ENCODE measurements at places on chromosomes 11 and 22.
A peak's percentile ranks its signal among the peaks of the same experiment; 100 is the strongest.

- peak; percentile 47 for DNase-seq
Measured at GRCh38 chr22:21961886-21962654, 9.4 kb upstream of the PPM1F start.

DNA sequence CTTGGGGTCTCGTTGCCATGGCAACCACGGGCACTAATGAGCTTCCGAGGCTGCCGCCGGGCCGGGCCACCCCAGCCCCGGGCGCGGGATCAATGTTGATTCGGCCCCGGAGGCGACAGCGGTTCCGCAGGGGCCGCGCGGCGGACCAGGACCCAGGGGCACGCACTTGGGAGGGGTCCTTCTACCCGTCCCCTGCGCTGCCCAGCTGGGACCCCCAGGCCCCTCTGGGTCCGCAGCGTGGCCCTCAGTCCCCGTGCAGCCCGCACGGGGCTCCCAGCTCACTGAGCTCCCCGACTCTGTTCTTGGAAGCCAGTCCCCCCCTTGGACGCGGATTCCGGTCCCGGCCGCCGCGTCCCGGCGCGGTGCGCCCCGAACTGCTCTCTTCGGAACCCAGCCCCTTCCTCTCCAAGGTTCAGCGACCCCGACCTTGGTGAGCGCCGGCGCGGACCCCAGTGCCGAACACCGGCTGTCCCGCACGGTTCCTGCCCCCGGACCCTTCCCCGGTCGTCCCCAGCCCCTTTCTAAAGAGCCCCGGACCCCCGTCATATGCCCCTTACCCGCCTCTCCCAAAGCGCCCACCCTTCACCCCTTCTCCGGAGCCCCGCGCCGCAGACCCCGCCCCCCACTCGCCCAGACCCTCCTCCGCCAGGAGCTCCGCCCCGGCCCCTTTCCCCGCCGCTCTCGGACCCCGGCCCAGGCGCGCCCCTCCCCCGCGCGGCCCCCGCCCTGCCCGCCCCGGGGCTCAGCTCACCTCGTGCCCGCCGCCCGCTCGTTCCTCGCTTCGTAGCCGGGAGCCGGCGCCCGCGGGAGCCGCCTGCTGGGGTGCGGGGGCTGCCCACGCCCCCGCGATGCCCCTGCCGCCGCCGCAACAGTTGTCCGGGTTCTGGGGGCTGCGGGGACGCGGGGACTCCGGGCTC, 18.3 kb upstream of the SHISAL1 start:
- no peak for DNase-seq

- no peak for DNase-seq
Measured at GRCh38 chr11:59841514-59841913, 3.8 kb downstream of the CBLIF start.

DNA sequence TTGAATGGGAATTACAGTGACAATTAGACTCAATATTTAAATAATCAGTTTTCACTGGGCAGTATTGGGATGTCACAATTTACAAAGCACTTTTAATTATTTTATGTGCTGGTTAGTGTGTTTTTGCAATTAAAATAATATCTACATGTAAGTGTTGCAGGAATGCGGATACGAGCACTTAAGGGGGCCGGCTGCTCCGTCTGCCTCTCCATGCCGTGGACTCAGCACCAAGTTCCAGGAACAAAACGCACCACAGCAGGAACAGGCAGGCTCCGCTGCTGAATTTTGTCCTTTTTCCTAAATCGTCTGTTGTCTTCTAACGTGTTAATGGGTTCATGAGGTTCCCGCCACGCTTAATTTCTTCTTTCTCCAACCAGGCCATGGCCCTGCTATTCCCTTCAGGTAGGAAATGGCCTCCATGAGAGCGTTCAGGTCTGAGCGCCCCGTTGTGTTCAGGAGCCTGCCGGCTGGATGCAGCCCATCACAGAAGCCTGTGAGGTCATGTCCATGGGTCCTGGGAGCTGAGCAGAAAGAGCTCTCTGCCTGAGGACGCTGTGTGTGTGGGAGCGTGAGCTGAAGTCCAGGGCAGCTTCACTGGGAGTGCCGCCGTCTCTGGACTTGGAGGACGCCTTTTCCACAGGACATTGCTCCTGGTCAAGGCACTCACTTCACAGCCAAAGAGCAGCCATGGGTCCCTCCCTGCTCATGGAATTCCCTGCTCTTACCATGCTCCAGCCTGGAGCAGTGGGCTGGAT, 730.3 kb downstream of the BRD1 start:
- DNase-seq, result no peak

- no peak for DNase-seq
Measured at GRCh38 chr11:116835042-116835772, 2.2 kb downstream of the APOA1 start.

GRCh38 chr11:95364324-95365295, 133.6 kb upstream of the SESN3 start:
- peak; percentile 4 for DNase-seq

DNA sequence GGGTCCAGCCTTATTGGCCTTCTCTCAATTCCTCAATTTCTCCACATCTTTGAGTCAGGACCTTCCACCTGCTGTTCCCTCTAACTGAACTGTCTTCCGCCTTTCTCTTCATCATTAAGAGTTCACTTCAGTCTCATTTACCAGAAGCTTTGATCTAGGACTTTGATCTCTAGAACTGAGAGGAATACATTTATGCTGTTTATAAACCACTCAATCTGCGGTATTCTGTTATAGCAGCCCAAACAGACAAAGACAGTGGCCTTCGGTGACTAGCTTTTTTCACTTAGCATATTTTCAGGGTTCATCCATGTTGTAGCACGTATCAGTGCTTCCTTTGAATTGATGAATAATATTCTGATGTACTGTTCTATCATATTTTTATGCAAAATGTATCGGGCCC, 10.5 kb downstream of the CLPB start:
- no peak for DNase-seq

GRCh38 chr11:120928627-120929026, 95.3 kb upstream of the TBCEL start:
- DNase-seq, result no peak

DNA sequence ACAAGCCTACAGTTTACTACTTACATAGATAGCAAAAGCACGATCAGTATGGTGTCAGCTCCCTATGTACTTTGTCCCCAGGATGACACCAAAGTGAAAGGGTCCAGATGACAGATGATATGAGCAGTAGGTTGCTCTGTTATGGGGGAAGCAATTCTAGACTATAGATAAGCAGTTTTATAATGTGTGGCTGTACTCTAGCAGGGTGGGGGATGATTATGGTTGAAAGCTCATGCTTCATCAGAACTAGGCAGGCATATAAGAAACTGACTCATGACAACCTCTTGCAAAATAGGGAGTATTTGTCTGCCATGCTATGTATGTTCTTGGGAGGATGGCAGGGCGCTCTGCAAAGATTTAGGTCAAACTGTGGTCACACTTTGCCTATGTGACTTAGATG, 158.2 kb upstream of the ZBED5 start:
- DNase-seq, result no peak

- DNase-seq, result peak; percentile 93
Measured at GRCh38 chr22:46006379-46007002, 29.5 kb upstream of the WNT7B start.

DNA sequence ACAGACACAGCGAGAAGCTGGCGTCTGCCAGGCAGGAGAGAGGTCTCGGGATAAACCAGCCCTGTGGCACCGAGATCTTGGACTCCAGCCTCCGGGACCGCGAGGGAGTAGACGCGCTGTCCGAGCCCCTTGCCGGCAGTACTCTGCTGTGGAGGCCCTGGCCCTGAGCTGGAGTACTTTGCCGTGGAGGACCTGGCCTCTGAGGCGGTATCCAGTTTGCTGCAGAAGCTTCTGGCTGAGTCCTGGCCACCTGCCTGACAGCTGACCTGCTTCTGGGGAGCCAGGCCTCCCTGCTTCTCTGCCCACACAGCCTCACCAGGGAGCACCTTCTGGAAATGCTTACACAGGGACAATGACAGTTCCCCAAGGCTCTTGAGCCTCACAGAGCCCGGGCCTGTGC, 31.6 kb upstream of the CARS1 start:
- DNase-seq, result no peak

DNA sequence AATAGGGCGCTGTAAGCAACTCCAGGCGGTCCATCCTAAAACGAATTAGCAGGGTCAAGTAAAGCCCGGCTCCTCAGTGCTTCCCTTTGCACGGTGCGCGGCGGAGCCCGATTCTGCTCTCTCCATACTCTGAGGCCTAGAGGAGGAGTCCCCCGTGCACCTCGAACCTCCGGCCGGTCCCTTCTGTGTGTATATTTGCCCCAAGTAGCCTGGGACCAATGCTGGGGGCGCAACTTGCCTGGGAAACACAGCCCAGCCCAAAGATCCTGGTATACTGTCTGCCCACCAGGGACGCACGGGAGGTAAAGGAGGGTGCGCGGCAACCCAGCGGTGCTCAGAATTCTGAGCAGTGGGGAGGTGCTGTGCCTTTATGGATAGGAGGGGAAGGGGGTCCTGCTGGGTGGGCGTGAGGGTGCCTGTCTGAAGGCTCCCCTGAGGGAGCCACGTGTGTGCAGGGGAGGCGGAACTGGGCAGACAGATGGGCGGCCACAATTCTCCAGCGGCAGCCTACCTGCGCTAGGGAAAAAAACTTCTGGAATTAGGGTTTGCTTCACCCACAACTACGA, 4.8 kb upstream of the TBX1 start:
- peak; percentile 28 for DNase-seq

GRCh38 chr22:41857155-41857859, 24.4 kb downstream of the SREBF2 start:
- DNase-seq, result peak; percentile 87

DNA sequence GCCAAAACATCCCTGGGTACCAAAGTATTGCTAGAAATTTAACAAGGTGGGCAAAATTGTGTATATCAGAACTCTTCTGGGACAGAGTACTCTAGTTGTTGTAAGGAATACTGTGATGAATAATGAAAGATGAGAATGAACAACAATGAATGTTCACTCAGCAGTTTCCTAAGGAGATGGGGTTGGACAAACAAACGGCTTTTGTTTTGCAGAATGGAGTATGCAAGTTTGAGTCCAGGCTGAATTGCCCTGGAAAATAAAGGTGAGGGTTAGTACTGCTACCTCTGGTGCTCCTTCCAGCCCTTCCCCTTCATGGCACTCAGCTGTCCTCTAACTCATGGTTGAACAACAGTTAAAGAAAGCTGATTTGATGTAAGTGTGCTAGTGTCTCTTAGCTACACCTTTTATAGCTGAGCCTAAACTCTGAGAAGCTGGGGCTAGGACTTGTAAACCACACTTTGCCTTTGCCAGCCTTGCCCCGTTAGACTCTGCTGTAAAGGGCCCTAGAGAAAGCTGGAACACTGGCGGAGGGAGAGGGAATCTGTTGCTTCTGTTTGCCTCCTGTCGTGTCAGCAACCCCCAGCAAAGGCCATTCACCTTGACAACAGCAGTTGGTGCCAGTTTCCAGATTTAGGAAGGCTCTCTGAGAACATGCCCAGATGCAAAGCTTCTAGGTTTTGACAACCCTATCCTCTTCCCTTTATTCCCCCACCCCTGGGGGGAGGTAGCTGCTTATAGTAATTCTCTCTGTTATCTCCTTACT, 41.2 kb upstream of the POLD3 start:
- DNase-seq, result no peak

- peak; percentile 40 for DNase-seq
Measured at GRCh38 chr11:10669258-10670033, 24.1 kb downstream of the IRAG1 start.

DNA sequence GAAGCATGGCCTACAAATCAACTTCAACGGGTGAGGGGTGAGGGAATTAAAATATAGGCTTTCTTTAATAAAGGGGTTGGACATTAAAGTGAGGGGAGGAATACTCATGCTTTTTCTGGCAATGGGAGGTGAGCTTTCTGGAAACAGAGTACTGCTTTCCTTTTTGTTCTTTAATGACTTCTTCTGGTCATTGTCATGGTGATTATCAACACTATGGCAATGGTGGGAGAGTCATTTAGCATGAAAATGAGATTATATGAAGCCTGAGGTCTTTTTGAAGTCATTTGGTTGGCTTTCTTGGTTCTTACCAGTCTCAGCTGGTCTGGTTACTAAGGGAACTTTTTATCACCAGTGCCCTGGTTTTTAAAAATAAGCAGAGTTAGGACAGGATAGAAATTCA, 475.8 kb upstream of the LRRC4C start:
- DNase-seq, result no peak

- peak; percentile 23 for DNase-seq
Measured at GRCh38 chr11:5092821-5093585, 23.6 kb downstream of the OR52E1 start.

DNA sequence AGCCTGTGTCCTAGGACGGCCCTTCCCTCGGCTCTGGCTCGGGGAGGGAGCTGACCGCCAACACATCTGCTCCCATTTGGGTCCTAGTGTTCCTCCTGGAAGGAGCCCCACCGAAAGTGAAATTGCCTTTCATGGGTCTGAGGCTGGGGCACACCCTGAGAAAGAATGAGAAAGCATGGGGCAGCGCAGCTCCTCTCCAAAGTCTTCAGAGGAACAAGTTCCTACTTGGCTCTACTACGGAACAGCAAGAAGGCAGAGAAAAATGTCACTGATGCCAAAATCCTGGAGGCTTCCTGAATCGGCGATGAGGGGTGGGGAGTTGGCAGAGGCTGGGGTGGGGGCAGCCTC, 41.5 kb upstream of the MYEOV start:
- DNase-seq, result no peak

DNA sequence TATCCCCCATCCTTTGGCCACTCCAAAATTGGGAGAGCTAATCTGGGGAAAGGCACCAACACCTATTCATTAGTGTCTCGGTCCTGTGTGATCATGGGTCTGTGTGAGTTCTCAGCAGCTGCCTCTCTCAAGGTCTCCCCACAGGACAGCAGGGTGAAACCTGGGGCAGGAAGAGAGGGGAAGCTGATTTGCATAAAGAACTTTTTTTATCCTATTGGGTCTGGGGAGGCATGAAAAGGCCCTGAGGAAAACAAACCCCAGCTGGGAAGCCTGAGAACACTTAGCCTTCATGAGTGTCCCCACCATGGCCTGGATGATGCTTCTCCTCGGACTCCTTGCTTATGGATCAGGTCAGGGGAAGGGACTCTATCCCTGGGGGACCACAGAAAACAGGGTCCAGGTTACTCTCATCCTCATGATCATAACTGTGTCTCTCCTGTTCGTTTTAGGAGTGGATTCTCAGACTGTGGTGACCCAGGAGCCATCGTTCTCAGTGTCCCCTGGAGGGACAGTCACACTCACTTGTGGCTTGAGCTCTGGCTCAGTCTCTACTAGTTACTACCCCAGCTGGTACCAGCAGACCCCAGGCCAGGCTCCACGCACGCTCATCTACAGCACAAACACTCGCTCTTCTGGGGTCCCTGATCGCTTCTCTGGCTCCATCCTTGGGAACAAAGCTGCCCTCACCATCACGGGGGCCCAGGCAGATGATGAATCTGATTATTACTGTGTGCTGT, 116.0 kb upstream of the TOP3B start:
- no peak for DNase-seq

- DNase-seq, result no peak
Measured at GRCh38 chr11:133529807-133530500, 2.3 kb downstream of the OPCML start.

Measured in ELR (cell line).